Stimulated activated CD4-positive, alpha-beta T cell treated with anti-CD3 and anti-CD28 coated beads, Interleukin-12 subunit alpha, Interleukin-12 subunit beta, amount 100 ng/mL, for 24 hours (primary cell): ENCODE measurements at places on chromosomes 16 and 17.

DNA sequence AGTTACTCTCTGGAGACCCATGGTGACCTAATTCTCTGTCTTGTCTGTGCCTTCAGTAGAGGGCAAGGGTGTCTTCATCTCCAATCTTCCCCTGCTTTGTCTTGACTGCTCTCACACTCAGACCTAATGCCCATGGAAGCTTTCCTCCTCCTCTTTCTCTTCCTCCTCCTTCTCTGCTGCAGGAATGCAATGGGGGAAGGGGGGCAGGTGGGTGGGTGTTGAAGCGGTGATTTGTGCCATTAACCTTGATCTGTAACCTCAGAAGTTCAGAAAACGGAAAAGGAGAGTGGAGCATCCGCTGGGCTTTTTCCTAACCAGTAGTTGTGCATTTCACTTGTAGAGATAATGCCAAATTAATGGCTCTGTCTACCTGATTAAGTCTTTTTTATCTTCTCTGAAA is 172.3 kb upstream of the CDH11 start:
- no peak for DNase-seq

DNA sequence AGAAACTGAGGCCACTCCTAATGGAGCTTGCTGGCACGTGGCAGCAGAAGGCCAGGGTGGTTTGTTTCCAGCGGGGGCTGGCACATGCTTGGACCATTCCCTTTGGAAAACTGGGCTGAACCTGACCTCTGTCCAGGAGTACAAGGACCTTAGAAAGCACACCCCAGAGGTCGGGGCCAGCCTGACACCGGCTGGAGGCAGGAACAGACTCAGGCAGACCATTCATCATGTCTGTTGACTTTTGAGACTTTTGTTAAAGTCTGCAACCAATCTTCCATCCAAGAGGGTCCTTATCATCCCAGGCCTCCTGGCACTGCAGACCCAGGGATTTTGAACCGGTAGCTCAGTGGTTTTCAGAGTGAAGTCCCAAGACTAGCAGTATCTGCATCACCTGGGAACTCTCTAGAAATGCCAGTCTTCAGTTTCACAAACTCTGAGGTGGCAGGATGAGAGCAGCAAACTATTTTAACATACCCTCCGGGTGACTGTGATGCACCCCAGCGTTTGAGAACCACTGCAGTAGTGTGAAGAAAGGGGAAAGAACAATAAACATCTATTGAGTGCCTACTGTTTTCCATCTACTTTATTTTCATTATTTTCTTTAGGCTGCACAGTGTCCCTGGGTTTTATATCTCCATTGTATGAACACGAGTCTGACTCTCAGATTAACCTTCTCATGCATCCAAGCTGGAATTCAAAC is 145.3 kb upstream of the PLCG2 start:
- no peak for DNase-seq

GRCh38 chr16:86906623-86907022 is 328.3 kb downstream of the FOXL1 start:
- no peak for DNase-seq

GRCh38 chr17:31481783-31482081 is 90.3 kb downstream of the RAB11FIP4 start:
- no peak for DNase-seq

- no peak for DNase-seq
These were observed 149.8 kb downstream of the CDH13 start for GRCh38 chr16:82776470-82777146.

DNA sequence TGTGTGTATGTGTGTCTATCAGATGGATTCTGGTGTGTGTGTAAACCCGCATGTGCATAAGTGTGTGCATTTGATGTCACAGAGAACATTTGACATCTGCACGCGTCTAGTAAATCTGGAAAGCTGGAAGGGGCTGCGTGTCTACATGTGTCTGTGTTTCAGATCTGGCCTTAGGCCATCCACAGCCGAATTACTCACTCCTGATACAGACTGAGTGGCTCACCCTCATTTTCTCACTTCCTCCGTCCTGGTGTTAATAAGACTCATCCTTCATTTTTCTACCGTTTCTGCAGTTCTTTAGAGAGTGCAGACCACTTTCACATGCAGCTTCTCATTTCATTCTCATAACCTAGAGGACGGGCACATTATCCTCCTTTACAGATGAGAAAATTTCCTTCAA is 491.6 kb downstream of the CDH13 start:
- no peak for DNase-seq

DNA sequence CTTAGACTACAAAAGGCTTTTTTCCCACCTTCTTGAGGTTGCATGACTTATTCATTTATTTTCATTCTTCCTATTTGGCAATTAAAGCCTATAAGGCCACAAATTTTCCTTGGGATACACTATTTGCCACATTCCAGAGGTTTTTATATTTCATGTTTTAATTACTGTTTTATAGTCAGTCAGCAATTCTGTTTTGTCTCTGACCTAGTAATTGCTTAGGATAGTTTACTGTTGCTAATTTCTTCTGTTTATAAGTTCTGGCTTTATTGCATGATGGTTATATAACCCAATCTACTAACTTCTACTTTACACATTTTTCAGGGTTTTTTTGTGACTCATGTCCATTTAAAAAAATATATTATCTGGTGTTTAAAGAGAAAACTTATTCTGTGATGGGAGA is 2.5 kb downstream of the ZNF23 start:
- DNase-seq: no peak

DNA sequence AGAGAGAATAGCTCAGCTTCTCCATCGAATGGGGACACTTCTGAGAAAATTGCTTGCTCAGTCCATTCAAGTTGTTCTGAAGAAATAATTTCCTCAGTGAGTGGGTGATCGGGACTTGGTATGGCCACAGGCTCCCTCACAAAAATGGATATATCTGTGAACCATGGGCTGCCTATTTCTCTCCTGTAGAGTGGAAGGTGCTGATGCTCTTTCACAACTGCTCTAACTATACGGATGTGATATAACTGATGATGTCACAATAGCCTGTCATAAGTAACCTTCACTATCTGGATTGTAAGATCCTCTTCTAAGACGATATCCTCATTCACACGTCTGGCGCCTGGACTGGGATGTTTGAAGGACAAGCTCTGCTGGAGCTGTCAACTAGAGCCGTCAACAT is 4.7 kb upstream of the CCL18 start:
- no peak for DNase-seq

DNA sequence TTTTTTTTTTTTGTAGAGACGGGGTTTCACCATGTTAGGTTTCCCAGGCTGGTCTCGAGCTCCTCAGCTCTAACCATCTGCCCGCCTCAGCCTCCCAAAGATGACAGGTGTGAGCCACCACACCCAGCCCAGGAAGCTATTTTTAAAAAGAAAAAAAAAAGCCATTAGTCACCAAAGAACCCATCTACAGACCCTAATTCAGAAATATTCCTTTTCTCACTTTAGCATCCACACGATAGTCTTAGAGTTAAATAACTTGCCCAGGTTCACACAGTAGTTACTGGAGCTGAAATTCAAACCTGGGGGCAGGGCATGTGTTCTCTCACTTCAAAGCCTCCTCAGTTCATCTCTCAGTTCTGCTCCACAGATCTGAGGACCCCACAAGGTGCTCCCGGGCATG is 70.3 kb upstream of the NOL11 start:
- DNase-seq: no peak

DNA sequence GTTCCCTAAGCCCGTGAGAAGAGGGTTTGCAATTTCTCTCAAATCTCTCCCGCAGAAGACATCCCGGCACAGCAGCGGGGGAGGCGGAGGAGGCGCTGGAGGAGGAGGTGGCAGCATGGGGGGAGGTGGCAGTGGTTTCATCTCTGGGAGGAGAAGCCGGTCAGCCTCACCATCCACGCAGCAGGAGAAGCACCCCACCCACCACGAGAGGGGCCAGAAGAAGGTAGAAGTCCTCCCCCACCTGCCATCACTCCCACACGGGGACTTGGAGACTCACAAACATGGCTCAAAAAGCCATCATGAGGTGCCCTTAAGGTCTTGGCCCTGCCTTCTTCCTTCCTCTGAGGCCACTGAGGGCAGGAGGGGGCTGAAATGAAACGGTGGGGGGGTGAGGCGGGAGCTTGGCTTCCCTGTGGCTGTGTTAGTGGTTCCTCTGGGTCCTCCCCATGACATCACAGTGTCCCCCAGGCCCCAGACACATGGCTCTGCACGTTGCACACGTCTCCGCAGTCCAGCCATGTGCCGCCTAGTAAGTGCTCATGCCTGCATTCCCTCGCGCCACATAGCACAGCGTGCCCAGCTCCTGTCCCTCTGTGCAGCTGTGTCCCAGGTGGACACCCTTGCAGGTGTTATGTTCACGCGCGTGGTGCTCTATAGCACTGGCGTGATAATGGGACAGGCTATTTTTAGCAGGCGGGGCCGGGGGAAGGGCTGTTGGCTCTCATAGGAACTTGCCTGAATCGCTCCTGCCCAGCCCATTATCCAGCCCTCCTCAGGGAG is 6.9 kb downstream of the MLLT6 start:
- DNase-seq: no peak

GRCh38 chr16:19203374-19203966 is 35.4 kb downstream of the SYT17 start:
- DNase-seq: no peak

DNA sequence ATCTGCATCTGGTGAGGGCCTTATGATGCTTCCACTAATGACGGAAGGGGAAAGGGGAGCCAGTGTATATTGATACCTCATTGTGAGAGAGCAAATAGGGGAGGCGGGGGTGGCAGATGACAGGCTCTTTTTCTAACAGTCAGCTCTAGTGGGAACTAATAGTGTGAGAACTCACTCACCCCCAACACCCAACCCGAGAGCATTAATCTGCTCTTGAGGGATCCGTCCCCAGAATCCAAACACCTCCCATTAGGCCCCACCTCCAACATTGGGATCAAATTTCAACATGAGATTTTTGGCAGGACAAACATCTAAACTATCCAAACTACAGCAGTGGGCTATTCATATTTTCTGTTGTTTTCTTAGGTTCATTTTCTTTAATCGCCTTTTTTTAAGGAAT is 54.4 kb downstream of the BPTF start:
- DNase-seq: no peak

DNA sequence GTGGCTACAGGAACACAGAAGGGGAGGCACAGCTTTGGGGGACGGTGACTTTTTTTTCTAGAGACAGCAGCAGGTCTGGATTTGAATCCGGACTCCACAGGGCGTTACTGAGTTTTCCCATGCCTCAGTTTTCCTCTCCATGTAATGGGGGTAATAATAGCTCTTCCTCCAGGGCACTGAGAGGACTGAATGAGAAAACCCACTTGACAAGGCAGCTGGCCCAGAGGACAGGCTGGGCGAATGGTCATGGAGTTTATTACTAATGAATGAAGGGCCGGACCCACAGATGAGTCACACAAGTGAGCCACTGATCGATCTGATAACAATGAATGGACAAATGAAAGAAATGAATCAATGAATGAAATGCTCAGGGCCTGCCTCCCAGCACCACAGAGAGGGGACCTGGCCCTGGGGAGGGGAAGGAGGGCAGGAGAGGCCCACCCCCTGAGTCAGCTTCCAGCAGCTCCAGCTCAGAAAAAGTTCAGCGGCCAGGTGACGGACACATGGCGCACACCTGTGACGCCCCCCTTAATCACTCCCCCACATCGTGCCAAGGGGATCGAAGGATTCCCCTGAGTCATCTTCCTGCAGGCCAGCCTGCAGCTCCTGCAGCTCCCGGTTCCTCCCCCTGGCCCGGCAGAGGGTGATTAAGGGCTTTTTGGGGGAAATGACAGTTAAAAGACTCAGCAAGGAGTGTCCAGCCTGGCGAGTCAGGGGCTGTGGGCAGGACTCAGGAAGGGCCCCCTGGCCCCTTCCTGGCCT is 54.3 kb downstream of the SOCS1 start:
- no peak for DNase-seq

DNA sequence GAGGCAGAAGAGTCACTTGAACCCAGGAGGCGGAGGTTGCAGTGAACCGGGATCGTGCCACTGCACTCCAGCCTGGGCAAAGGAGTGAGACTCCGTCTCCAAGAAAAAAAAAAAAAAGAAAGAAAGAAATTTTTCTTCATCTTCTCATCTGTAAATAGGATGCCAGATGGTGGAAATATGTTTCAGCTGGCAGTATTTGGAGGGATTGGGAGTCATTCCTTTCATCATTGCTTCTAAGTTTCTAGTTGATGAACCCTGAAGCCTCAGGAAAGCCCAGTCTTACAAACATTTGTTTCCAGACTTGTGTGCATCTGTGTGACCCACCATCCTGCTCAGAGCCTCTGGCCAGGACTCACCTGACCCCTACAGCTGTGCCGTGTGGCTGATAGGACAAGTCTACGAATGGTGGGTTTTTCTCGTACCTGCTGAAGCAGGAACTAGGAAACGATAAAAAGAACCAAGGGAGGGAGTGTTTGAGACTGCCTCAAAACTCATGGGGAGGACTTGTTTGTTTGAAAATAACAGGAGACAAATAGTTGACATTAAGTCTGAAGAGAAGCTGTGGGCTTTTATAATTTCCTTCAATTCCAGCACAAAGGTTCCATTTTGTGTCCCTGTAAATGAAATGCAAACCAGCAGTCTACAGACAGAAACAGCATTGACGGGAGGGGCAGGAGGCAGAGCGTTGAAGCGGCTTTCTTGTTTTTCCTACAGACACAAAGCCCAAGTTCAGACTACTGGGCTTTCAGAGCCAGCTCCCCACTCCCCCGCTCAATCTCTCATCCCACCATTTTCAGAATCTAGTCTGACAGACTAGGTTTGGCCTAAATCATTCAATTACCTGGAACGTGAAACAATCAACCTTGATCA is 24.9 kb downstream of the CDRT4 start:
- no peak for DNase-seq

DNA sequence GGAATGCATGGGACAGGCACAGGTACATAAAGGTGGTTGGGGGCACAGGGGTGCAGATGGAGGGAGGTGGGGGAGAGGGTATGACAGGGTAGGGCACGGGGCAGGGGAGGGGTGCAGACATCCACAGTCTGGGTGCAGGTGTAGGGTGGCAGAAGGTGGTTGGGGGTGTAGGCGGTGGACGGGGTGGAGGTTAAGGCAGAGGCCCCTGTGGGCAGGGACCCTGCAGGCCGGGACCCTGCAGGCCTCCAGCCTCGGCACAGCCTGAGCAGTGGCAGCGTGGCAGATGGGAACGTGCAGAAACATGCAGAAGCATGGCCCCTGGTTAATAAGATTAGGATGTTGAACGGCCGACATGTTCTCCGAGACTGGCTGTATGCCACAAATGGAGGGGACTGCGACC is 115.2 kb downstream of the RBFOX3 start:
- no peak for DNase-seq

GRCh38 chr16:64150193-64150592 is 971.7 kb downstream of the CDH11 start:
- no peak for DNase-seq

- no peak for DNase-seq
These were observed 489.9 kb downstream of the SHISA9 start for GRCh38 chr16:13391337-13391736.

DNA sequence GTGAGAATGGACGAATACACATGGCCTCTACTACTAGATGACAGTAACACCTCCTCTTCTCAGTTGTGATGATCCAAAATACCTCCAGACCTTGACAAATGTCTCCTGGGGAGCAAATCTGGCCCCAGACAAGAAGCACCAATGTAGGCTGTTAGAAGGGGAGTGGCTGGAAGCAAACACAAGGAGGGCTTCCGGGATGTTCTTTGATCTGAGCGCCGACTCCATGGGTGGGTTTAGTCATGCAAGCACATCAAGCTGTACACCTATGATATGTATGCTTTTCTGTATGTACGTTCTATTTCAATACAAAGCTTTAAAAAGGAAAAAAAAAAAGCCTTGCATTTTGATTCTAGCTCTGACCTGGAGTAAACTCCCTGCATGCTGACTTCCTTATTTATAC is 61.4 kb downstream of the ARHGAP17 start:
- no peak for DNase-seq

GRCh38 chr16:13441675-13442074 is 478.3 kb upstream of the ERCC4 start:
- no peak for DNase-seq

- DNase-seq: no peak
These were observed 37.9 kb upstream of the ABCA9 start for GRCh38 chr17:69098625-69099024.
